Effector CD8-positive, alpha-beta T cell (primary cell): ENCODE measurements at places on chromosomes 12 and 14.

GRCh38 chr14:96616161-96616721 is 114.1 kb downstream of the PAPOLA start:
- no peak for DNase-seq

DNA sequence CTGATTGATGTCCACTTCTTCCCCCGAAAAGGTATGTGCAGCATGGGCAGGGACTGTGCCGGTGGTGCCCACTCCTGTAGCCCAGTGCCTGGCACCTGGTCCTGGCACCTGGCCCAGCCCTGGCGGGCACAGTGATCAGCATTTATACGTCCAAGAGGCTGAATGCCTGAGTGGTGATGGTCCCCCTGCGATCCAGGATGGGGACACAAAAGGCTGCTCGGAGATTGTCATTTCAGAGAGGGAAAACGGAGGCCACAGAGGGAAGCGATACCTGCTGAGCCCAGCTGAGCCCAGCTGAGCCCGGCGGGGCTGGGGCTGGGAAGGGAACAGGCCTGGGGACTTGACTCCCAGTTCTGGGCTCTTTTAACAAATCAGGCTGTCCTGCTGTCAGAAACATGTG is 55.8 kb downstream of the PRIMA1 start:
- no peak for DNase-seq

DNA sequence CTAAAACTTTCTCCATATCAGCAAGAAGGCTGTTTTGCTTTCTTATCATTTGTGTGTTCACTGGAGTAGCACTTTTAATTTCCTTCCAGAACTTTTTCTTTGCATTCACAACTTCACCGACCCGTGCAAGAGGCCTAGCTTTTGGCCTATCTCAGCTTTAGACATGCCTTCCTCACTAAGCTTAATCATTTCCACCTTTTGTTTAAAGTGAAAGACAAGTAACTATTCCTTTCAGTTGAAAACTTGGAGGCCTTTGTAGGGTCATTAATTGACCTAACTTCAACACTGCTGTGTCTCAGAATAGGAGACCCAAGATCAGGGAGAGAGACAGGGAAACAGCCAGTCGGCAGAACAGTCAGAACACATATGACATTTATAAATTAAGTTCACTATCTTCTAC is 39.3 kb downstream of the BBS10 start:
- DNase-seq: no peak

- DNase-seq: no peak
Measured at GRCh38 chr14:80385336-80385735, 174.0 kb upstream of the DIO2 start.

- no peak for DNase-seq
Measured at GRCh38 chr12:16606201-16606849, 363 bp upstream of the LMO3 start.

GRCh38 chr14:64549791-64550620 is at the start of gene PPP1R36:
Gene PPP1R36 (plus strand): TSS chr14:64549961. CDS start chr14:64549998, 37 bp downstream.
- no peak for DNase-seq

- no peak for DNase-seq
Measured at GRCh38 chr12:19248929-19249602, 119.5 kb downstream of the PLEKHA5 start.

DNA sequence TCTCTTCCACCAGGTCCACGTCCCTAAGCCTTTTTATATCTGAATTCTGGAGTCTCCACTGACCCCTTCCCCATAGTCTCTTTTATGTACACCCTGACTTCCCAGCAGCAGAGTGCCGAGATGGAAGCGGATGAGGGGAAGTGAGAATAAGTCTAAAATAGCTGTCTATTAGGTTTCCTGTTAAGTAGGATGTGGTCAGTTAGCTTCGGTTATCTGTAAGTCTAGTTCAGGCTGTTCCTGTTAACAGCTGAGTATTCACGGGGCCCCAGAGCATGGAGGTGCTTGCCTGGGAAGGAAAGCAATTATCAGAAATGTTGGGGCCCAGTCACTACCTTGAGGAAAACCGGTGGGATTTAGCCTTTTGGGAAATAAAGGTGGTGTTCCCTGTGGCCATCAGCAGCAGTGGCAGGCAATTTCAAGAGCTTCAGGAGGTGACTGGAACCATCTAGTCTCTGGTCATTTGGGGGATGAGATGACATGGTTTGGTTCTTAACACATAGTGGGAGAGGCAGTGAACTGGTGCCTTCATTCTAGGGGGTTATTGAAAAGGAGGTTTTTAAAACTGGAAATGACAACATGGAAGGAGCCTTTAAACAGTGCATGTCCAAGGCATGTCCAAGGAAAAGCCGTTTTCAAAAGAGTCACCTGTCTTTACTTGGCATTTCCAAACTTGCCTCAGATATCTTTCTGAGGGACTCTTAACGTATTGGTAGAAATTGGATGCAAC is 21.8 kb downstream of the CHST11 start:
- DNase-seq: no peak

- DNase-seq: no peak
Measured at GRCh38 chr12:127240249-127240929, 1026.6 kb upstream of the TMEM132C start.

DNA sequence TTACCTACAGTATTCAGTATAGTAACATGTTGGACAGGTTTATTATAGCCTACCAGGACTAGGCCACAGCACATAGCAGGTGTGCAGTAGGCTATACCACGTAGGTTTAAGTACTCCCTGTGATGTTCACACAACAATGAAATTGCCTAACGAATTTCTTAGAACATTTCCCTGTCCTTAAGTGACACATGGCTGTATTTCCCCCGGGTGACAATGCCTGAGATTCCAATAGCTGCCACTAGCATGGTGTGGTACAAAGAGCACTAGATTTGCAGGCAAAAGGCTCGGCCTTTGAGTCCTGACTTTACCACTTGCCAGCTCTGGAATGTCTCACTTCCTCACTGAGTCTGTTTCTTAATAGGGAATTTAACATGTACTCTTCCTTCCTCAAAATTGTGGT is 19.7 kb downstream of the PTPN21 start:
- no peak for DNase-seq

GRCh38 chr14:21308132-21308478 is 28.2 kb downstream of the RPGRIP1 start:
- no peak for DNase-seq

DNA sequence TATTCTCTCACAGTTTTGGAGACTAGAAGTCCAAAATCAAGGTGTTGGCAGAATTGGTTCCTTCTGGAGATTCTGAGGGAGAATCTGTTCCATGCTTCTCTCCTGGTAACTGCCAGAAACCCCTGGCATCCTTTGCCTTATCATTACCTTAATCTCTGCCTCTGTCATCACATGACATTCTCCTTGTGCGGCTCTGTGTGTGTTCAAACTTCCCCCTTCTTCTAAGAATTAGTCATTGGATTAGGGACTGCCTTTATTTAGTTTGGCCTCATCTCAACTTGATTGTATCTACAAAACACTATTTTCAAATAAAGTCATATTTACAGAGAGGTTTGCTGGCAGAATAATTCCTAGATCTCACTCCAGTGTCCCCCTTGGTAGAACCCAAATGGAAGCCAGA is 68.9 kb downstream of the ZNF641 start:
- no peak for DNase-seq

- DNase-seq: no peak
Measured at GRCh38 chr12:58814036-58814435, 106.3 kb downstream of the LRIG3 start.
